ENCODE measurements at places on chromosomes 12 and 14.

- no peak for DNase-seq
Observed at GRCh38 chr12:4468994-4469393, 23.4 kb upstream of the FGF6 start.

DNA sequence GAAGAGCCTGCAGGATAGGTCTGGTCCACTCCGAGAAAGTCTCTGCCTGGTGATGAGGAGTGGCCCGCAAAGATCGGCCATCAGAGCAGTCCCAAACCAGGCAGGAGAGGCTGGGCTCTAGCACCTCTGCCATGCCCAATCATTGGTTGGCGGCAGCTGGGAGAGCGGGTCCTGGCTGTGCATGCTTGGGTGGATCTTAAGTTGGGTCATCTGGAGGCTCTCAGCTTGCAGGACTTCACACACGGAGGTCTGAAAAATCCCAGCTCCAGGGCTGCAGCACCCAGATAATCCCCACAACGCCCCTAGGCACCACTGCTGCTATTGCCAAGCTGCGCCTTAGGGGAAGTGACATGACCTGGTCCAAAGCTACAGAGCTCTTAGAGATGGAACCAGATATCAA, 766.7 kb upstream of the TBX3 start:
- DNase-seq, result no peak

GRCh38 chr14:25521616-25522015, 471.7 kb upstream of the STXBP6 start:
- DNase-seq, result no peak

DNA sequence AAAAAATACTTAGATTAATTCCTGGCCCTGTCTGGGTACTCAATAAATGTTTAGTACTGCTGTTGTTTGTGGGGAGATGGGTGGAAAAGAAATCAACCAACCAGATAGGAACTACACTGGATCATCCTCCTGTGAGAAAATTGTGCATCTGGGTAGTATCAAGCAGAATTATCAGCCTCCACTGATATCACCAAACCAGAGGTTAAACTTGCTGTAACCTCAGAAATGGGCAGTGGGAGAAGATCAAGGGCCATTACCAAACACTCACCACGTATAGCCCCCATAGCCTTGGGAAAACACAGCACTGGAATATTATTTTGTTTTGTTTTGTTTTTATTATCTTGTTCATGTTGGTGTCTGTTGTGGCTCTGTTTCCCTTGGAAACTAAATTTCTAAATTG, 19.7 kb downstream of the VEZT start:
- DNase-seq, result no peak

DNA sequence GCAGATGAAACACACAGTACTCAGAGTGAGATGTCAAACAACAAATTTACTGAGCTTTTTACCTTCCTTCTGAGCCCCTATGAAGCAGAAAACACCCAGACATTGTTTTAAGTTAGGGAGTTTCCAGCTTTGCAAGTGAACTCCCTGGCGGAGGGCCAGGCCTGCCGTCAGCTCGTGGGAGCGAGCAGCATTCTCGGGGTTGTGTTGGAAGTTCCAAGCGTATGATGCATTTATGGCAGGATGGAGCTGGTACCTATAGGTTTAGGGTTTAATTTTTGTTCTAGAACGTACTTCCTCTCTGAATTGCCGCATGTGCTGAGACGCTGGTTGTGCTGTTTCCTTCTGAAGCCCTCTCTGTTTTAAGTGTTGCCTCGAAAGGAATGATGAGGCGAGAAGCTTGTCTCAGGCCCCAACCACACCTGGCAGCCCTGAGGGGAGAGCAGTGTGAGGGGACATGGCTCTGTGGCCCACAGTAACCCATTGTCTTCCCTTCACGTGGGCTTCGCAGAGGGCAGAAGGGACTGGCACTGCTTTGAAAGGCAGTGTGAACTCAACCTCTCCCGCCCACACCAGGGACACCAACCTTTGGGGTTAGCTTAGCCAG, 76.6 kb downstream of the SSPN start:
- DNase-seq, result no peak

- no peak for DNase-seq
Observed at GRCh38 chr14:24851837-24852236, 198.1 kb downstream of the STXBP6 start.

DNA sequence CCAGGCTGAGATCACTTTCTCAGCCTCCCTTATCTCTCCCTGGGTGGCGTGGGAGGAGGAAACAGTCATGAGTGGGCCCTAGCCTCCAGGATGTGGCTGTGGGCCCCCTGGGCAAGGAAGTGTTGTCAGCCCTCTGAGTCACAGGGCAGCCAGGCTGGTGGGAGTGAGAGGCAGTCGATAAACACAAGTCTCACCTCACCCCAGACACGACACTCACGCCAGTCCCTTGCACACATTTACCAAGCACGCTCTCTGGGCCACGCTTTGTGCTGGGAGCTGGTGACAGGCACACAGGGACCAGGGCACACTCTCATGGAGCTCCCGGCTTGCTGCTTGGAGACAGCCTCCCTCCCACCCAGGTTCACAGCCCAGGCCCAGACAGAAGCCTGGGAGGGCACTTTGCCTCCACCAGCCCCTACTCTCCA, 1.9 kb upstream of the KRT79 start:
- peak; percentile 62 for DNase-seq

- DNase-seq, result no peak
Observed at GRCh38 chr12:41653386-41654326, 465.5 kb downstream of the PDZRN4 start.

- DNase-seq, result no peak
Observed at GRCh38 chr14:74653386-74654138, 41.5 kb upstream of the LTBP2 start.

- no peak for DNase-seq
Observed at GRCh38 chr12:6896846-6897435, 7.7 kb upstream of the LRRC23 start.

DNA sequence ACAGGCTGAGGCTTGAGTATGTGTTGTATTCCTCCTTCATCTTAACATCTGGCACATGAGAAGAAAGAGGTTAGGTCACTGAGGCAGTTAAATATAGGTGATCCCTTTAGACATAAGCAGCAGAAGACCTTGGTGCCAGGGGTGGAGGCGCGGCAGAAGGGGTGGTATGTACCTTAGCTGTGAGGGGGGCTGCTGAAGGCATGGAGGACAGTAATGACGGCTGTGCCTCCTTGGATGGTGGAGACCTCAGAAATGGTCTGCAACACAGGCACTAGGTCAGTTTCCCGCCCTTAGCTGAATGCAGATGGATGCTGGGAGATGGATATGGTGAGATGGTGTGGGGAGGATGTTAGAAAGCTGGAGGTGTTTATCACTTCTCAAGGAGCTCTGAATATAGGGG, 1.5 kb upstream of the PNMA1 start:
- DNase-seq, result no peak

- no peak for DNase-seq
Observed at GRCh38 chr12:82555699-82556098, 131.0 kb upstream of the TMTC2 start.

DNA sequence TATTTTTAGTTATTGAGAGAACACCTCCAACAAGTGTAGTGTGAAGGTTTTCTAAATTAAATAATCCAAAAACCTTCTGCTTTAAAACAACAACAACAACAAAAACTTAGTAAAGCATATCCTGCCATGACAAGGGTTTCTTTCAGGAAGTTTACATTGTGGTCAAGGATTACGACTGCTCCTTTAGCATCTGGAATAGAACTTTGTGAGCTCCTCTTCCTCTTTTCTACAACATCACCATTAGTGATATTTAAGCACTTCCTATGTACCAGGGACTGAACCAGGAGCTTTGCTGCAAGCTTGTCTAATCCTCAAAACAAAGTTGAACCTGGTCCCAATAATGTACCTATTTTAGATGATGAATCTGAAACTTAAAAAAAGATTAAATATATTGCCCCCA, 315.4 kb upstream of the KITLG start:
- no peak for DNase-seq

DNA sequence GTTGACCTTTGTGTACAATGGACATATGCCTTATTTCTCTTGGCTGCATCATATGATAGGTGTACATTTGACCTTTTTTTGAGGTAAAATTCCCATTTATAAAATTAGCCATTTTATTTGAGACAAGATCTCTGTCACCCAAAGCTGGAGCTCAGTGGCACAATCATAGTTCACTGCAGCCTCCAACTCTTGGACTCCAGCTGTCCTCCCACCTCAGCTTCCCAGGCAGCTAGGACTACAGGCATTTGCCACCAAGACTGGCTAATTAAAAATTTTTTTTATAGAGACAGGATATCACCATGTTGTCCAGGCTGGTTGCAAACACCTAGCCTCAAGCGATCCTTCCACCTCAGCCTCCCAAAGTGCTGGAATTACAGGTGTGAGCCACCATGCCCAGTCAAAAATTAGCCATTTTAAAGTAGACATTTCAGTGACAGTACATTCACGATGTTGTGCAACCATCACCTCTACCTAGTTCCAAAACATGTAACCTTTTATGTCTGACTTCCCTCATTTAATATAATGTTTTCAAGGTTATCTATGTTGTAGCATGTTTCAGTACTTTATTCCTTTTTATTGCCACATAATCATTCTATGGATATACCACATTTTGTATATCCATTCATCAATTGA, 5.4 kb downstream of the G2E3 start:
- DNase-seq, result no peak

DNA sequence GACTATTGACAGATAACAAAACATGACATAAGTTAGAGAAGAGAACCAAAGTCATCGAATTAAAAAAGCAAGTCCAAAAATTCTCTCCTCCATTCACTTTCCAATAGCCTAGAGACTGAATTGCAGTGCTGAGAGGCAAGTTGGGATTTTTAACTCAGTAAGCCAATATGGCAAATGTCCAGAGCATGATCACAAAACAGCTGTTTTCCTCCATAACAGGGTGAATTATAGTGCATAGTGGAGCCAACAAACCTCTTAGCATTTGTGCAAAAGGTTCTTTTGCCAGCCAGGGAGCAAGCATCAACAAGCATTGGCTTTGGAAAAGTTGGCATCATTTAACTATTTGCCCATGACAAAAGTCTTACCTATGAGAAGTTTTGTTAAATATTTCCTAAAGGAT, 458.8 kb upstream of the NOVA1 start:
- no peak for DNase-seq

DNA sequence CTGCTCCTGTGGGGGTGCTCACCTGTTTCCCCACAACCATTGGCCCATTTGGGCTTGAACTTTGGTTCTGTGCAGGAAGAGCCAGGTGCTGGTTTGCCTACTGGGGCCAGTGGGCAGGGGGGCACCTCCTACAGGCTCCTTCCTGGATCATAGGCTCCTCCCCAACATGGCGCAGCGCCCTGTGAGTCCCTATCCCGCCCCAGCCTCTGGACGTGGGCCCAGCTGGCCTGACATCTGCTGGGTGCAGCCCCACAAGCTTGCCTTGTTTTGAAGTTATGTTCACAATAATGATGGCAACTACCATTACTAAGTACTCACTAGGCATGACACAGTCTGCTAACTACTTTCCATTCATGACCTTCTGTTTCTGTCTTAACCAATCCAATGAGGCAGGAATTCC, 147.8 kb downstream of the RBM19 start:
- DNase-seq, result no peak

DNA sequence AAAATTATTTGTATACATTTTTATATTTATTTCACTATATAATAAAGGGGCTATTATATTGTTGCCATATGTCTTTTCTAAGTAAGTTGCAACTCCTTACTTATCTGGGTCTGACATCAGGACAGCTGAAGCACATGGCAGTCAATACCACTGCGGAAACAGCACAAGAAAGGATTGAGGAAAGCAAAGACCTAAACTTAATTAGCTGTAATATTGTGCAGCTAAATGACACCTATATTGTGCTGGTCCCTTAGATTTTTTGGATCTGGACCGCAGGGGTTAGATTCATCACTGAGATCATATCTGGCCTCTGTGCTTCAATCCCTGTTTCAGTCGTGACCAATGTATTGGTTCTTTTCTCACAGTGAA, 359.6 kb upstream of the DIO2 start:
- no peak for DNase-seq

- no peak for DNase-seq
Observed at GRCh38 chr12:6208130-6208529, 7.9 kb downstream of the CD9 start.

- DNase-seq, result no peak
Observed at GRCh38 chr14:65104791-65105190, 2.5 kb upstream of the MAX start.

DNA sequence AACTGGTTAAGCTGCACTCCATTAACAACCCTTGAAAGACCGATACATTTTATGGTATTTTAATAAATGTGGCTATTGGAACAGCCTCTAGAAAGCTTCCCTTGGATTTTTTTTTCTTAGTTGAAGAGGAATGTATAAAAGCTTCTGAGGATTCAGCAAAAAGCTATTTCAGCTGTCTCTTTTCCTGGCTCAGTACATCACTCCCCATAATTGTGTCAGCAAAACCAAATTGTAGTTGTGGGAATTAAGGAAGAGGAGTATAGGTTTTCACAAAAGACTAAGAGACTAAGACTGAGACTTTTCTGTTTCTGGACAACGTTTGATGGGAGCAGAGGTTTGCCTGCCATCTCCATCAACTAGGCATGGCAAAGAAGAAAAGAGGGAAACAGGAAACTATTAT, 106.5 kb downstream of the C12orf50 start:
- DNase-seq, result no peak

DNA sequence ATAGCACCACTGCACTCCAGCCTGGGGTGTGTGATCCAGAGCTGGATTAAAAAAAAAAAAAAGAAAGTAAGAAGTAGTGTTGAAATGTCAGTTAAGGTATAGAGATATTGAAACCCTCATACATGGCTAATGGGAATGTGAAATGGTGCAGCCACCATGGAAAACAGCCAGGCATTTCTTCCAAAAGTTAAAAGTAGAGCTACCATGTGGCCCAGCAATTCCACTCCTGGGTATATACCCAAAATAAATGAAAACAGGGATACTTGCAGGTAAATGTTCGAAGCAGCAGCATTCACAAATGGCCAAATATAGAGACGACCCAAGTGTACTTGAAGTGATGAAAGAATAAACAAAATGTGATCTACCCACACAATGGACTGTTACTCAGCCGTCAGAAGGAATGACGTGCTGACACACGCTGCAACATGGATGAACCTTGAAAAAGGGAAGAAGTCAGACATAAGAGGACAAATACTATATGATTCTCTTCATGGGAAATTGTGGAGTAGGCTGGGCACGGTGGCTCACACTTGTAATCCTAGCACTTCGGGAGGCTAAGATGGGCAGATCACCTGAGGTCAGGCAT, 15.2 kb downstream of the IL31 start:
- no peak for DNase-seq

DNA sequence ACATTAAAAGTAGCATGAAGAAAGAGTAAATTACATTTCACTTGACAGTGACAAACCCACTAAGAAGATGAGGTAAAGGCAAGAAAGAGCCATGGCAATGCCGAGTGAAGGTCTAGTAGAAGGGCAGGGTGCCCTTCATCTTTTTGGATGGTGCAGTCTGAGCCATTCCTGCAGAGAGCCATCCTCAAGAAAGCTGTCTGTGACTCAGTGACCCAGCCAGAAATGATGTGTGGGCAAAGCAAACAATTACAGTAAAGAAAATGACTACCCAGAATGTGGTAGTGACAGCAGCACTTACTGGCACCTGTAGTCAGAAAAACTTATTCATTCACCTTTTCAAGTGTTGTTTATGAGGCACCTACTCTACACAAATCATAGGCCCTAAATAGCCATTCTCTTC, 281.7 kb downstream of the DUSP6 start:
- DNase-seq, result no peak

All from activated naive CD8-positive, alpha-beta T cell treated with anti-CD3 and anti-CD28 coated beads, Interleukin-2, amount 50 U/mL, for 16 hours (primary cell).